ENCODE measurements at places on chromosomes 3 and 15.

DNA sequence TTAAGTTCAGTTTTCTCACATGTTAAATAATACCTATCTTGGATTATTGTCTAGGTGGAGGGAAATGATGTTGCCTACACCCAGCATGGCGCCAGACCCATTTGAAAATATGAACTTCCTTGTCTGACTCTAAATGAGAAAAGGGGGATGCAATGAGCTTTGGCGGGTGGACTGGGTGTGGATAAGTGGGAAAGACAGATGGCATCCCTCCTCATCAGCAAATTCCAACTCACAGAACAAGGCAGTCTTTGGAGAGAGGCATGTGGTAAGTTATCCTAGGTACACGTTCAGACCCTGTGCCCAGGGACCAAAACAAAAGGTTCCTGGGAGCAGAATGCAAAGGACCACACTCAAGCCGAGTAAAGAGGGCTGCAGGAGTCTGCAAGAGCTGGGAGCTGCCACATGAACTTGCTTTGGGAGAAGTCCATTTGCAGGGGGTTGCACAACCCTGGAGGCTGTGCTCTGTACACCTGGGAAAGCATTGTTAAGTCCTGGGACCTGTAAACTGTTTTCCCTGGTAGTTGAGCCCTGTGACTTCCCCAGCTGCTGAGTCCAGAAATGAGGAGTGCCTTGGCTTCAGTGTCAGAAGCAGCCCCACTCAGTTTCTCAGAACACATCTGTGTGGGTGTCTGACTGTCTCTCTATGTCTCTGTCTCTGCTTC lies 102.3 kb upstream of the TPM1 start:
- DNase-seq: no peak

DNA sequence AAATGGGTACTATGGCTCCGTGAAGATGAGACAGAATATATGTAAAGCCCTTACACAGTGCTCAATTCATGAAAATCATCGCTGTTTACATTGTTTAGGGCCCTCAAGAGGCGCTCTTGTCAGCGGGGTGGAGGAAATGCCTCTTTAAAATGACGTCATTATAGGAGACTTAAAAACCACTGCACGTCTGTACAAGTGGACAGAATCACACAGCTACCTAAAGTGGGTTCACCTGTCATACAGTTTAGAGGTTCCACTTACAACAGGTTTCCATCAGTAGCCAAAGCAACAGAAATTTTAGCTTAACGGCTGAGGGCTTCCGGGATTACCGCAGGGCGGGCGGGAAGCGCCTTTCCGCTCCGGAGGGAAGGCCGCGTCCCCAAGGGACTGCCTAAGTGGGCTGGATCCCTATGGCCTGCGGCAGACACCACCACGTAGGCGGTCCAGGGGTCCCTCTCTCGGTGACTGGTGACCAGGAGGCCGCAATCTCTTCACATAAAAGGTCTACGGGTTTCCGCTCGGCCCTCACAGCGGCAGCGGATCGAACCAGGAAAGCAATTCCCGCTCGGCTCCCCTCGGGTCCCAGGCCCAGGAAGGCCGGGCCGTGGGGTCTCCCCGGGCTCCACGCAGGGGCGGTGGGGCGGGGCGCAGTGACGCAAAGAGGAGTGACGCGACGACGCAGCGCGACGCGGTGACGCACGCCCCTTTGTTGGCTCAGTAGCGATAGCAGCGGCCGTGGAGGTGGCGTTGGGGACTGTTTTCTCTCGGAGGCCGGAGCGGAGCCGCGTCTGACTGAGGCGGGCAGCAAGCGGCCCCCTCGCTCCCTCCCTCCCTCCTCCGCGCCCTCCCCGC lies at the start of gene ARIH1:
TSS of gene ARIH1 (plus strand) at position 717 of the 852 bp plus-strand sequence. CDS start 310 bp downstream, outside the sequence.
- peak; percentile 97 for DNase-seq

GRCh38 chr3:139893963-139894642 lies 40.9 kb upstream of the CLSTN2 start:
- DNase-seq: no peak

DNA sequence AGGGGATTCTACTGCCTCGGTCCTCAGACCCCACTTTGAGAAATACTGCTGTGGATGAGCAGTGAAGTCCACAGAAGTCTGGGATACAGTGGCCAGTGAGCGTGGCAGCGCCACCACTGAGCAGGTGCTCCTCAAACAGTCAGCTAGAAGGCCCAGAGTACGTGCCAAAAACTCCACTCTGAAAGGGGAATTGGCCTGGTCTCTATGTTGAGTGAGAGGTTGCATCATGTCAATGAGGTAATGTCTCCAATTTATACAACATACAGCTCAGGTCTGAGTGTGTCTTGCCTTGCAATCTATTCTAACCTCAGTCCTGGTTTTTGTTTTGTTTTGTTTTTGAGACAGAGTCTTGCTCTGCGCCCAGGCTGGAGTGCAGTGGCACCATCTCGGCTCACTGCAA lies 53.3 kb upstream of the ETV5 start:
- no peak for DNase-seq

DNA sequence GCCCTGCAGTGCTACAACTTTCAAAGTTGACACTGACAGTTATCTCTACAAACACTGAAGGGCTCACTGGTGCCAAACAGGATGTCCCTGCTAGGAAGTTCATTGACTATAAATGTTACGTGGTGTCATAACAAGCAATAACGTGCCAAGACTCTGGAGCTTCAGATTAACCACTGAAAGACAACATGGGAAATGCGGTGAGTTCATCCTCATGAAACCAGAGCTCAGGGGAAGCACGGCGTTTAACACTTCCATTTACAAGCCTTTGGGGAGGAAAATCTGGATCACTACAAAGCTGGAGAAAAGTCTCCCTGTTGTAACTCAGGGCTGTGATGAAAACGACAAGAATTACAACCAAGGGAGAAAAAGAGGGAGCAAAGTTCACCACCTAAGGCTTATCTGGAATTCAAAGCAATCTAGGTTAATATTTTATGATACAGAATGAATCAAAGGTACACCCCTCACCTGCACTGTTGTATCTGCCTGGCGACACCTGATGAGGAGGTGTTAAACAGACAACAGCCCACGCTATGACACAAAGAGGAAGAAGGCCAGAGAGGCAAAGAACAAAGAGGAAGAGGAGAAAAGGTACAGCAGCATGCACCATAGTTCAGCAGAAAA lies 27.0 kb downstream of the SHQ1 start:
- no peak for DNase-seq

GRCh38 chr15:50067254-50067653 lies 51.8 kb downstream of the ATP8B4 start:
- DNase-seq: no peak

DNA sequence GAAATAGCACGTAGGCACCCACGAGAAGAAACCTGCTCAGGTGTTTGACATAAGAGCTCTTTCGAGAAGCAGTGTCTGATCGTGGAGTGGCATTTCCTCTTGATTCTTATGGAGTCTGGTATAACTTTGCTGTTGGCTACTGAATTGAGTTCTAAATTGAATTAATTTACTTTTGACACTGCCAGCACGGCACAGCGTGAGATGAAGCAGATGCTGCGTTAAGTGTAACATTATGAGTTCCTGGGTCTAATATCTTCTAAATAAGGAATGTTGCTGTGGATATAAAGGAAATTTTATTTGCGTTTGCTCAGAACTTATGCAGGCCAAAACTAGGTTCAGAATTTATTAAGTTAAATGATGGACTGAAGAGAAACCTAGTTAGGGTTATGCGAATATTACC lies 919.9 kb downstream of the TUSC7 start:
- no peak for DNase-seq
